Activated CD4-positive, alpha-beta T cell treated with anti-CD3 and anti-CD28 coated beads, Interleukin-2, amount 10 ng/mL, durations not matched to agents 7 days and 5 days (primary cell): ENCODE measurements at places on chromosomes 1 and 21. TPM values are rescaled to one million over a fixed set of nuclear protein-coding genes. Genes with fewer than 3 reads are reported as not detected.

Gene OR2G6
- total RNA-seq: not detected

Gene RNU1-1
- total RNA-seq: 2,316 TPM

DNA sequence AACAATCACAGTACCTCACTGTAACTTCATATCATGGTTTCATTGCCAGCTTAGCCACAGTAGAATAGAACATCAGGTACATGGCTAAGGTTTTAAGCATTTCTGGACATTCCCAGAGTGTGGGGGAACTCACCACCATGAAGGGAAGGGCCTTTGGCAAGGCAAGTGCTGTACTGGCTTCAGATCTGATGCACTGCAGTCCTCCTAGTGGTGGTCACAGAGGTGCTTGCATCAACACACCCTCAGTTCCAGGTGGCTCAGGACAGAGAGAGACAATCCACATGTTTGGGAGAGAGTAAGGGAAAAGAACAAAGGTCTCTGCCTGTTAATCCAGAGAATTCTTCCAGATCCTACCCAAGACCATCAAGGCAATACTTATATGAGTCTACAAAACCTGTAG is 528.4 kb upstream of the RGS18 start:
- no peaks in the 10 kb centered on the region for H3K36me3 ChIP-seq
- no peak for DNase-seq
- H3K4me1 ChIP-seq: no peaks in the 10 kb centered on the region
- H3K27ac ChIP-seq: no peak overlapping the region

DNA sequence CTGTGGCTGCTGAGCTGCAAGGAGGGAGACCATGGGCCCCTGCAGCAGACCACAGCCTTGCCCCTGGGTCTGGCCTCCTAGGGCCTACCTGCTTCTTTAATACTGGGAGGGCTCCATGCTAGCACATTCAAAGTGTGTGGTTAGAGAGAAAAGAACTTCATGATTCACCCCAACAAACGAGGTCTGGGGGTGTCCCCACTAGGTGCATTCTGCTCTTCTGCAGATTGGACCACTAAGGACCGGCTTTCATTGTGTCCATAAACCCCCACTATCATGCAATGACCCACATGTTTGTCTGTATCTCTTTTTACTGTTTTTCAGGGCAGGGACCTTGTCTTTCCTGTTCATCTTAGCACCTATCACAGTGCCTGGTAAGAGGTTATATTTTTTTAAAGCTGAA is 185.4 kb downstream of the OMA1 start:
- no peaks in the 10 kb centered on the region for H3K36me3 ChIP-seq
- no peaks in the 10 kb centered on the region for H3K27me3 ChIP-seq
- H3K27ac ChIP-seq: no peak overlapping the region
- H3K4me1 ChIP-seq: no peaks in the 10 kb centered on the region
- H3K4me3 ChIP-seq: no peak overlapping the region
- DNase-seq: no peak

- H3K27ac ChIP-seq: no peak overlapping the region
- peaks cover 31% of the 10 kb centered on the region for H3K4me1 ChIP-seq
- DNase-seq: no peak
- H3K36me3 ChIP-seq: peaks cover 1% of the 10 kb centered on the region
These were observed 52.5 kb downstream of the POU2F1 start for GRCh38 chr1:167273027-167273800.

- H3K27me3 ChIP-seq: peaks cover 22% of the 10 kb centered on the region
- no peaks in the 10 kb centered on the region for H3K4me1 ChIP-seq
- DNase-seq: no peak
- H3K27ac ChIP-seq: no peak overlapping the region
These were observed 8.1 kb upstream of the CLCA4 start for GRCh38 chr1:86538775-86539174.

DNA sequence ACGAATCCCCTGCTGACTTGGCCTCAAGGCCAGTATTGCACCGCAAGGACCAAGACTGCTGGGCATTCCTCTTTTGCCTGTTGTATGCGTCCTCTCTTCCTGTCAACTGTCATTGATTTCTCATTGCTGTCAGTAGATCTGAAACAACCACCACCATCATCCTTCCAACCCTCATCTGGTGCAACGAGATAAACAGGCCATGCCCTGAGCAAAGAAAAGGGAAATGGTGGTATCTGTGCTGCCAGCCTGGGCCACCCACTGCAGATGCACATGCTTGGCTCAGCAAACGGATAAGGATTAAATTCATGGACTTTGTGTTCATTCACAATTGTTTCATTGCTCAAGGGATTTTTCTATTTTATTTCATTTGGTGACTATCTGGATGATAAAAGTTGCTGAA is 13.6 kb downstream of the OXCT2 start:
- no peaks in the 10 kb centered on the region for H3K4me1 ChIP-seq
- peaks cover 26% of the 10 kb centered on the region for H3K36me3 ChIP-seq
- no peak for DNase-seq
- H3K4me3 ChIP-seq: no peak overlapping the region
- no peaks in the 10 kb centered on the region for H3K27me3 ChIP-seq

GRCh38 chr1:85849660-85850059 is 141.4 kb upstream of the ZNHIT6 start:
- no peaks in the 10 kb centered on the region for H3K36me3 ChIP-seq
- no peak overlapping the region for H3K27ac ChIP-seq
- H3K27me3 ChIP-seq: peaks cover 2% of the 10 kb centered on the region
- no peak overlapping the region for H3K4me3 ChIP-seq

- DNase-seq: no peak
- H3K27me3 ChIP-seq: no peaks in the 10 kb centered on the region
- H3K27ac ChIP-seq: no peak overlapping the region
- peaks cover 30% of the 10 kb centered on the region for H3K4me1 ChIP-seq
These were observed 81.3 kb downstream of the LRRC8D start for GRCh38 chr1:89901957-89902669.

GRCh38 chr1:211386921-211387320 is 60.3 kb downstream of the TRAF5 start:
- DNase-seq: no peak
- H3K4me1 ChIP-seq: peaks cover 17% of the 10 kb centered on the region
- peaks cover 7% of the 10 kb centered on the region for H3K27me3 ChIP-seq

DNA sequence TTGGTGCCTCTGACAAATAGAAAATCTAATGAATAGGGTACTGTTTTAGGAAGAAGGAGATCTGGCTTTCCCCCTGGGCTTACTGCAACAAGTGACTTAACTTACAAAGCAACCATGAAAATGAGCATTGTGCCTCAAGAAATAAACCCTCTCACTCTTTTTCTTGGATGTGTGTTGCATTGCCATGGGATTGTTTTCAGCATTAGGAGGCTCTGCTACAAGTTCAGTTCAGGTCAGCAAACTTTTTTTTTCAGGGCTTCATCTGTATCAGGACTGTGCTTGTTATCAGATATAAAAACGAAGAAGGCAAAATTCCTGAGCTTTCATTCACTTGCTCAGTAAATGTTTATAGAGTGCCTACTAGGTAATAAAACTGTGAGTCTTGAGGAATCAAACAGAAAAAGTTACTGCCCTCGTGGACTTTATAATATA is 37.8 kb upstream of the DOCK7 start:
- H3K36me3 ChIP-seq: no peaks in the 10 kb centered on the region
- no peak for DNase-seq
- no peak overlapping the region for H3K4me3 ChIP-seq
- no peak overlapping the region for H3K27ac ChIP-seq
- H3K27me3 ChIP-seq: peaks cover 2% of the 10 kb centered on the region
- H3K4me1 ChIP-seq: peaks cover 6% of the 10 kb centered on the region
